Activated CD4-positive, alpha-beta T cell treated with anti-CD3 and anti-CD28 coated beads, Interleukin-2, amount 50 U/mL, for 24 hours (primary cell): ENCODE measurements at places on chromosomes 7 and 10.

DNA sequence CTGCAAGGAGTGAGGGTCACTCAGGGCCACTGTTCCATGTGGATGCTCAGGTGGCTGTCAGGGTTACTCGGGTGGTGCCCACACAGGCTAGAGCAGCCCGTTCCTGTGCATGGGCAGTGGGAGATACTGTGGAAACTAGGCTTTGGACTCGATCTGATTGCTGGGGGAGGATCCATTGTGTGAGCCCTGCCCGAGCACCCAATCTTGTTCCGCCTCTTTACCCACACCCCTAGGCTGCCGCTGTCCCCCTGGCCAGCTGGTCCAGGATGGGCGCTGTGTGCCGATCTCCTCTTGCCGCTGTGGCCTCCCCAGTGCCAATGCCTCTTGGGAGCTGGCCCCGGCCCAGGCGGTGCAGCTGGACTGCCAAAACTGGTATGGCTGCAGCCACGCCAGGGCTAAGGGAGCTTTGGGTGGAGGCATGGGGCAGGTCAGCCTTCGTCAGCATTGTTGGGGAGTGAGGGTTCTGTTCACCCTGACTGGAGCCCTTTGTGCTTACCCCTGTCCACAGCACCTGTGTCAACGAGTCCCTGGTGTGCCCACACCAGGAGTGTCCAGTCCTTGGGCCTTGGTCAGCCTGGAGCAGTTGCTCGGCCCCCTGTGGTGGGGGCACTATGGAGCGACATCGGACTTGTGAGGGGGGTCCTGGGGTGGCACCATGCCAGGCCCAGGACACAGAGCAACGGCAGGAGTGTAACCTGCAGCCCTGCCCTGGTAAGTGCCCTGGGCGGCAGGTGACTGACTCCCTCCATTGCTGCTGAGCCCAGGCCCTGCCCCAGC, 12.4 kb upstream of the ZNF862 start:
- DNase-seq, result no peak

- DNase-seq, result no peak
Measured at GRCh38 chr10:69333205-69333604, 54.9 kb downstream of the HK1 start.

DNA sequence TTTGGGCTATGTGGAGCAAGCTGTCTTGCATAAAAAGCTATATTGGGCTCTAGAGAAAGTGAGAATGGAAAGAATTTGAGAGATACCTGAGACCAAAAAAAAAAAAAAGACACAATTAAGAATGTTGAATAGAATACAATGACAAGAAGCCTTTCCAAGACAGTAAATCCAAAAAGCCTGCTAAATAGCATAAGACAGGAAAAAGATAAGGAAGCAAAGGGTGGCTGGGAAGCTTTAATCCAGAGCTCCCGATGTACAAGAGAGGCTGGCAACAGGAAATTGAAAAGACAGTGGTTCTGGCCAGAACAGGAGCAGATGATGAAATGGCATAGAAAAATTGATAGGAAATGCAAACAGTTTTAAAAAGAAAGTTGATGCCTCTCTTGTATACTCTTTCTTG, 174.9 kb downstream of the CACNA2D1 start:
- no peak for DNase-seq

DNA sequence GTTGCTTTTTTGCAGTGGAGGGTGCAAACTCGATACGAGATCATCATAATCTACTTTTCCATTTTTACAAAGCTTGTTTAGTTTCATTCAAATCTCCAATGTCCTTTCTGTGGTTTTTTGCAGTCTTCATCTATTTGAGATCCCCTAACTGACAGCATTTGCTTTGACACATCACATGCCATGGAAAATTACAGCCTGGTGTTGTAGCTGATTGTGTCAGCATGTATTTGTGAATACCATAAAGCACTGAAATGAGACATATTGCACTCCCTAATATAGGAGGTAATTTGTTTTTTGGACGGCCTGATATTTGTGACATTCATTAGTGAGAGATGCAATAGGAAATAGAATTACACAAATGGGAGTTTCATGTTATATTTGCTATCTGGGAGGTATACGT, 620.8 kb downstream of the KCNMA1 start:
- DNase-seq, result no peak

DNA sequence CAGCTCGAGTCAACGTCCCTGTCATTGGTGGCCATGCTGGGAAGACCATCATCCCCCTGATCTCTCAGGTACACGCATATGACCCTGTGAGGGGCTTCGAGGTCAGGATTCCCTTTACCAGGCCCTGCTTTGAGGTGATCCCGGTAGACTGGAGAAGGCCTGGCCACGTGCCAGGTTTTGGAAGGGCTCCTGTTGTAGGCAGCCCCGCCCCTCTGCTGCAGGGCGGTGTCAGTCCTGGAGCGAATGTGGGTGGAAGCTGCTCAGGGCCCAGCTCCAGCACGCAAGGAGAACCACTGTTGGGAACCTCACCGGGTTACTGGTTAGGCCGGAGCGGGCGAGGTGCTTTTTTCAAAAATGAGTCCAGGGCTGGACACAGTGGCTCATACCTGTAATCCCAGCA, 15.6 kb downstream of the MDH2 start:
- no peak for DNase-seq

DNA sequence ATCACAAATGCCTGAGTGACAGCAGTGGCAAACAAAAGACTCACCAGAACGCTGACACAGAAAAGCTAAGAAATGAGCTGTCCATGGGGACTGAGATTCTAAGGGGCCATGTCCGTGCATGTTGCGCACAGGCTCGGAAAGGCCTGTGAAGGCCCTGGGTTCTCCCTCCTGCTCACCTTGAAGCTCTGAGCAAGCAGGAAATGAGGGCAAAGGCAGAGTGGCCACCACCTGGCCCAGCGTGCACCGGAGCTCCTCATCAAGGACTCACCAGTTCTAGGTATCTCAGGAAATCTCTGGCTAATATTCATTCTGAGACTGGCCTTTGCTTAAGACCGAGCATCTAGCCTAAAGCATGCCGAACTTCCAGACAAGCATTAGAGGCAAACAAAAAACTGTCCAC, 52.7 kb downstream of the MAD1L1 start:
- no peak for DNase-seq
